ENCODE measurements at places on chromosomes 6 and 20.

DNA sequence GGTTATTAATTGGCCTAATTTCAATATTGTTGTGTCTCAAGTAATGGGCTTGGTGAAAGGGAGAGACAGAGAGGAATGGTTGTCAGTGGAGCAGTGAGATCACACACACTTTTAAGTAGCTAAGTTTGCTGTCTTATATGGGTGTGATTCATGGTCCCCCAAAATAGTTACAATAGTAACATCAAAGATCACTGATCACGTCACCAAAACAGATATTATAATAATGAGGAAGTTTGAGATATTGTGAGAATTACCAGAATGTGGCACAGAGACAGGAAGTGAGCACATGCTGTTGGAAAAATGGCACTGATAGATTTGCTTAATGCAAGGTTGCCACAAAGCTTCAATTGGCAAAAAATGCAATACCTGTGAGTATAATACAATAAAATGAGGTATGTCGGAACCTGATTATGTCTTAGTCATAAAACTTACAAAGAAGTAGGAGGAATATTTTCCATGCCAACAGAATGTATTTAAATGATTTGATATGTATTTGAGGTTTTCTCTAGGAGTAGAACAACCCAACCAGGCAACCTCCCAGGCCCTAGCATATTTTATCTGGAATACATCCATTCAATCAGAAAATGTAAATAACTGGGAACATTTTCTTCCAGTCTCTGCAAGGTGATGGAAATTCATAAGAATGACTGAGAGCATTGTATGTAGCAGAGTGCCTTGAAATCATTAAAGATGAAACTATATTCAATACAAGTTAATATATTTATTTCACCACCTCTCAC is 167.8 kb downstream of the CARMIL1 start:
- DNase-seq = no peak

- no peak for DNase-seq
Observed at GRCh38 chr6:145147981-145148749, 587.2 kb downstream of the EPM2A start.

DNA sequence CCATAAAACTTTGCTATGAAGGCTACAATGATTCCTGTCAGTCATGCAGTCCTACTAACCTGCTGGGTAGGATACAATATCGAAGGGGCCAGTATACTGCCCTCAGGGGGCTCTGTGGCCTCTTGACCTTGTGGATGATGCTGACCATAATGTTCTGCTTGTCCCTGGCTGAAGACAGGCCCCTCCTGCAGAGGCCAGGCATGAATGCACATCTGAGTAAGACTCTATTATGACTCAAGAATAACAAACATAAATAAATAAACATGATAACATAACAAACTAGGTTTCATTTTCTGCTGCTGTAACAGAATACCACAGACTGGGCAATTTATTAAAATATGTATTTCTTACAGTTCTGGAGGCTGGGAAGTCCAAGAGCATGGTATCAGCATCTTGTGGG is 44.0 kb upstream of the POU5F1 start:
- DNase-seq = no peak

- no peak for DNase-seq
Observed at GRCh38 chr20:7908905-7909304, 31.4 kb downstream of the HAO1 start.

DNA sequence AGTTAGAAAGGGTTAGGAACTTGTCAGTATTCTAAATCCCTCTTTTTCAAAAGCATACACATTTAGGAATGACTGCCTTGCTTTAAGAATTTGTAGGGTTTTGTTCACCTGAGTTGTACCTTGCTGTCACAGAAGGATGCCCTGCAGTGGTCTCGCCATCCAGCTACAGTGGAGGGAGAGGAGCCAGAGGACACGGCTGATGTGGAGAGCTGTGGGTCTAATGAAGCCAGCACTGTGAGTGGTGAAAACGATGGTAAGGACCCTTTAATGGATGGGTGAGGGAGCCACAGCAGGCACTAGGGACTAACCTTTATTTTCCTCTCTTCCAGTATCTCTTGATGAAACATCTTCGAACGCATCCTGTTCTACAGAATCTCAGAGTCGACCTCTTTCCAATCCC is 69.9 kb downstream of the ASXL1 start:
- no peak for DNase-seq

DNA sequence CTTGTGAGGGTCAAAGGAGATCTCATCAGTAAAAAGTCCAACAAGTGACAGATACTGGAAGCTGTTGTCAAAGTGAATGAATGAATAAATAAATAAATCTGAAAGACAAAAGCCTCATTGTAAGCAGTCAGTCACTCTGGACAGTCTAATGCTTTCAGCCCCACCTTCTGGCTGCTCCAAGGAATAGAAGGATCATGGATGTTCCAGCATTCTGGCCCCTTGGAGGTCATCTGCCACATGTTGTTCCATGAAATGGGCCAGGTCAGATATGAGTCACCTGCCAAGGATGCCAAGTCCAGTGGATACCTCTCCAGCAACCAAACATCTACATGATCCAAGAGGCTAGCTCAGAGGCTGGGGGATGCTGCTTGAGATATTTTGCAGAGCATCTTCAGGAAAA is 185.6 kb downstream of the BMP7 start:
- no peak for DNase-seq

- DNase-seq = no peak
Observed at GRCh38 chr20:63433351-63433750, 39.1 kb downstream of the KCNQ2 start.

DNA sequence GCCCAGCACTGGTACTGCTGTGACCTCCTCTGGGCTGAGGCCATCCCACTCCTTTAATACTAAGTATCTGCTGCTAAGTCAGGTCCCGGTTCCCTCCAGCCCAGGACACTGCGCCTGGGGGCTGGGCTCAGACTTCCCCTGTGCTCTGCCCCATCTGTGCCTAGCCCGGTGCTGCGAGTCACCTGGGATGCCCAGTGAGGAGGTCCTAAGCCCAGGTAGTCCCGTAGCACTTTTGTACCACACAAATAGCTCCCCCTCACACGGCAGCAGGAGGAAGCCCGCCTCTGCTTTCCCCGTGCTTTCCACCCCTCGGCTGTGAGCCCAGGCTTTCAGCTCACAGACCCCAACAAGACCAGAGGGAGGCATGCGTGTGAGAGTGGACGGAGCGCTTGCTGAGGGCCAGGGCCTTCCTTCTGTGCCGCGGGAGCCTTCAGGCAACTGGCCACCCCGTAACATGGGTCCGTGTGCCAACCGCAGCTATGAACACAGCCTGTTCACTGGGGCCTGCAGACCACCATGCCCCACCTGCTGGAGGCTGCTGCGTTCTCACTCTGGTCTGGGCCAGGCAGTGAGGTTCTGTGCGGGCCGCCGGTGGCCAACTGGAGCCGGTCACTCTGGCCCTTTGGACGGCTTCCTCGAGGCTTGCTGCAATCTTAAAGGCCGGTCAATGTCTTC is 79.9 kb upstream of the MPC1 start:
- no peak for DNase-seq

DNA sequence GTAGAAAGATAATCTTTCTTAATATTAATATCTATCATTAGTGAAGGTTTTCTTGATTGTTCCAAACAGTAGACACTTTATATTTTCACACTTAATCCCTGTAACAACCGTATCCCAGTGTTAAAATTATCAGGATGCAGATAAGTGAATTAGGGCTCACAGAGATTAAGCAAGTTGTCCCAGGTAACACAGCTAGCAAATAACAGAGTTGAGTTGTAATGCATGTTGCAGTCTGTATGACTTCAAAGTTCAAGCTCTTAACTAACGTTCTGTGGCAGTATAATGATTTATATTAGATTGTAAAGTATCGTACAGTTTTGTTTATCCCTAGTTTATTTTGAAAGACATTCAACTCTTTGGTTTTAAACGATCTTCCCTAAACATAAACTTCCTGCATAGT is 517.5 kb downstream of the TFAP2B start:
- DNase-seq = no peak

DNA sequence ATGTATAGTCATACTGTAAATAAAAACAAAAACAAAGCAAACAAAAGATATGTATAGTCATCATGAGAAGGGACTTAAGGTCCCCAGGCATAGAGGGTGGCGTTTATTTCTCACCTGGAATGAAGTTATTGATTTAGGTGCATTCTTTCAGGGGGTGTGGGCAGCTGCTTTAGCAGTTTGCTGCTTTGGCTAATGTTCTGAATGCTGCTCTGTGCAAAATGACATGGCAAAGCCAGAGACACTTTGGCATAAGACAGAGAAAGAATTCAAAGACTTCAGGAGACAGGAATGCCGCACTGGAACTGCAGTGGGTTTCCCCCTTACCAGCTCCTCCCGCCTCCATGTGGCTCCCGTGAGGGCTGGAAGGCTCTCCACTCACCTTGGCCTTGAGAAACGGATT is 36.4 kb upstream of the NELFCD start:
- DNase-seq = no peak

GRCh38 chr20:32804022-32804715 is 15.6 kb upstream of the MAPRE1 start:
- no peak for DNase-seq

DNA sequence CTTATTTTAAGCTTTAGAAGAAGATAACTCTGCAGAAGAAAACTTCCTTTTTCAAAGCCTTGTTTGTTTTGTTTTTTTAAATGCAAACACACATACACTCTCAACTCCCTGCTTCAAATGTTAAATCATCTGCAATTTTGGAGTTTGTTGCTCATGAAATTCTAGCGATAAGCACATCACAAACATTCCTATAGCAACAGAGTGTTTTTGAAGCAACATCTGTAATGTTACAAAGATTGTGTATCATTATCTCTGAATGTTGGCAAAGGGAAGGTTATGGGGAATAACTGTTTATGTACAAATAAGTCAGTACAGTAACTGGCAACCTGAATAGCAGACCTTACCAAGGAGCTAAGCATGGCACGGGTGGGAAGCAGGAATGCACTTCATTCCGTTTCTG is 84.8 kb upstream of the MRPS10 start:
- no peak for DNase-seq

DNA sequence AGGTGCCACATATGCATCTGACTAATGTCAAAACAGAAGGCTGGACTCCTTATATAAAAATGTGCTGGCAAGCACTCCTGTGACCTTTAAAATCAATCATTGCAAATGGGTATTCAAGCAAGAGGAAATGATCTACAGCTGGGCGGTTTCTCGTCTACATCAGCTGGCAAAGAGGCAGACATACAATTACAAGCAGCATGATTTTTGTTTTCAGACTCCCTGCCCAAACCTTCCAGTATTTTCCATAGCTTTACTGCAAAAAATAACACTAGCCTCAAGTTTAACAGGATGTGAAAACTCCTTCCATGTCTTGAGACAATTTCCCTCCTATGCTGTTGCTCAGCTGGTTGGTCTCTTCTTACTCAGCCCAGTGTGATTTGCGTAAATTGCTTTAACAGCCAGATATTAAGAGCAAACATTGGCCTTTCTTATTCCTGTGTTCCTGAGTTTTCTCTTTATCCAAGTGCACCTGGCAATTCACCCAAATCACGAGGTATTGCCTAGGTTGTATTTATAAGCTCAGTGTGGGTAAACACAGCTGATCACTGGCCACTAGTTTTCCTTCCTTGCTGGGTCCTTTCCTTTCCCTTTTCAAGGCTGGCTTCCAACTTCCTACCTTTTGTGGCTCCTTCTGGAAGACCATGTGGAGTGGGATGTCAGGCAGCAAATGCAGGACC is 130.4 kb downstream of the MOXD1 start:
- DNase-seq = no peak

- no peak for DNase-seq
Observed at GRCh38 chr20:17967521-17968365, 851 bp downstream of the SNX5 start.

Data from kidney capillary endothelial cell (primary cell).